Activated CD4-positive, alpha-beta T cell treated with anti-CD3 and anti-CD28 coated beads, Interleukin-2, amount 50 U/mL, for 4 hours (primary cell): ENCODE measurements at places on chromosomes 2 and 18.
A peak's percentile ranks its signal among the peaks of the same experiment; 100 is the strongest.

- no peak for DNase-seq
Measured at GRCh38 chr2:201280191-201281040, 20.1 kb downstream of the CASP8 start.

- no peak for DNase-seq
Measured at GRCh38 chr18:8253944-8254343, 355.3 kb upstream of the RAB12 start.

DNA sequence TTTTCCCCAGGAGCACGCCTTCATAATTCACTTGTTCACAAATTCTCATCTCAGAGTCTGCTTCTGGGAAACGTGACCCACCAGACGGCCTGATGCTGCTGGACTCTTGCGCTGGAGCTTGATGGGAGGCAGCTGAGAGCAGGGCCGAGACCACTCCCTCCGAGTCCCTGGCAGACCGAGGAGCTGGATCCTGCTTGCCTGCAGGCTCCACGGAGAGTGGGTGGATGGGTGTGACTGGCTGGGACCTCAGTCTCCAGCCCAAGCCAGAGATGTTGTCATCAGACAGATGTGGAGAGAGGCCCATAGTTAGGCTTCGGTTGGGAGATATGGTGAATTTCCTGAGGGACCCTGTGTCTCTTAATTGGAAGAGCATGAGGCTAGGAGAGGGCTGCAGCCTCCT is 76.4 kb downstream of the TSN start:
- no peak for DNase-seq

DNA sequence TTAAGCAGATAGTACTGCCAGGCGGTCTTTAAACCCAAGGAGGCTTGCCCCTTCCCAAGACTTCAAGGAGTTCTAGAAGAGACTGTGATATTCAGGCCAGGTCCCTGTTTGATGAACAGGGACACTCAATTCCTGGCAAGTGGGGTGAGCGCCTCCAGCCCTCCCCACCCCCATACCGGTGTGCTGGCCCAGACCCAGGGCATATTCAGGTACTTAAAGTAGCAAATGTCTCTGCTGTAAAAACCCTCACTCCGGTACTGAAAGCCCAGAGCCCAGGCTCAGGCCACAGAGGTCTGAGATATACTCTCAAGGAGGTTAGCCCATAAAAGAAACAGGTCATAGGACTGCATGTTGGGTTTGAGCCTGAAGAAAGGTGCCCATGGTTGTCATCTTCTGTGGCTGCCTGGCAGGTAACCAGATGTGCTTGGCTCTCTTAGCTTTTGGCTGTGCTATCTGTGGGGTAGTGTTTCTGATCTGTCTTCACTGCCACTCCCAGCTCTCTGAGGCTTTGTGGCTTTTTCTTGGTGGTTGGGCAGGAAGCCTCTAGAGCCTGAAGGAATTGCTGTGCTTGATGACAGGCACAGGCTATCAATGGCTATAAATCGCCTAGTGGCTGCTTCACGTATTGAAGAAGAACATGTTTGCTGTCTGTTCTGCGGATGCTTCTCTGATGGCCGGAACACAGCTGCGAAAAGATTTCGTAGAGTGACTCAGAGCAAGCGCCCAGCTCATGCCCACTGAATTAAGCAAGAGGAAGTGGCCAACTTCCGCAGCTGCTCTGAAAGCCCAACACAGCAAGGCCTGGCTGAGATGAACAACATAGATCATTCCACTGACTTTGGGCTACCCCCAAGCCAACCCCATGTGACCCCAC is 63.3 kb upstream of the ALPP start:
- peak; percentile 53 for DNase-seq

DNA sequence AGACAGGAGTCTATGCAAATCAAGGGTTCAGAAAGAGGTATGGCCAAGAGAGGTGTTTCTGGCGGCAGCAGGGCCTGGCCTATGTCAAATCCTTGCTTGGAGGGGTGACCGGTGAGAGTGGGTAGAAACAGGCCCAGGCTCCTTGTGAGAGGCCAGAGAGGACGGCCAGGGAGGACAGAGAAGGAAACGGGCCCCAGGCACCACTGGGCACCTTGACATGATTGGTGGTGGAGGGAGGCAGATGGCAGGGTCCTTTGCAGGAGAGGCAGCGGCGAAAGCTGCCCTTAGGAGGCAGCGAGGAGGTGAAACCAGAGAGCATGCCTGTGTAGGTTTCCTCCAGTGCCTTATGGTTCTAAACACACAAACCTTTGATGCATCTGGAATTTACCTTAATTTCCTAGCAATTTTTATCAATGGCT is 6.2 kb downstream of the RAMP1 start:
- no peak for DNase-seq

DNA sequence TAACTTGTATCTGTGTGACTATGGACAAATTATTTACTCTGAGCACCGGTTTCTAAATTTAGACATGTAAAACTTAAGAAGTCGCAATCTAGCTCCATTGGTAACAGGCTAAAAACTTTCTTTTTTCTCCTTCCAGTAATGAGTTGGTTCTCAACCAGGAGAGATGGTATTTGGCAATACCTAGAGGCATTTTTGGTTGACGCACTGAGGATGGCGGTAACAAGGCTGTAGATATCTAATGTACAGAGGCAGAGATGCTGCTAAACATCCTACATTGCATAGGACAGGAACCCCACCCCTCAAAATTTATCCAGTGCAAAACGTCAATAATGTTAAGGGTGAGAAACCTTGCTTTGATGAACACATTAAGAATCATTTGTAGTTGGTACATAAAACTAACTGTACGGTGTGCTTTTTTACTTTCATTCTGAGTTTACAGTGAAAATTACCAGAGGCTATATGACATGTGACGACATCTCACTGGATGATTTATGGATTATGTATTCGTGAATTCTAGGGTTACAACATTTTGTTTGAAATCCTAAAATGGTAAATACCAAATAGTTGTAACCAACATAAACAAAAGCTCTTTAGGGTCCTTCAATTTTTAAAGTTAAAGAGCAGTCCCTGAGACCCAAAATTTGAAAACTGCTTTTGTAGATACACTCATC is 91.3 kb downstream of the TLK1 start:
- no peak for DNase-seq

- DNase-seq = no peak
Measured at GRCh38 chr2:119696005-119696404, 17.0 kb downstream of the TMEM177 start.

- no peak for DNase-seq
Measured at GRCh38 chr18:55857409-55857808, 269.4 kb upstream of the TCF4 start.
